Activated CD8-positive, alpha-beta memory T cell treated with anti-CD3 and anti-CD28 coated beads for 4 hours (primary cell): ENCODE measurements at places on chromosomes 6 and 20.

GRCh38 chr20:19628570-19629134, 129.4 kb upstream of the RIN2 start:
- no peak for DNase-seq

DNA sequence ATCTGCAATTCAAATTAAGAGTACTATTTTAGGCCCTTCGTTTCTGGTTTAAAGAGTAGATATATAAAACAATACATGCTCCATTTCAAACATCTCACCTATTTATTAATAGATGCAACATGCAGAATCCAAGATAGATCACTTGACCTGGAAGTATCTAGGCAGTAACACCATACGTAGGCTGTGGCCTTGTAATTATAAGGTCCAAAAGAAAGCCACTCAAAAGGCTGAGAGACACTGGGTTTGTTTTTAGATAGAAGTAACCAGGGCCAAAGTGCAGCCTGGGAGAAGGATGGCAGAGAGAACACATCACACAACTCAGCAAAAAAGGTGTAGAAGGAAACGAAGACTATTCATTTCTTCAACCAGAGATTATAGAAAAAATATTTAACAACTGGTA, 8.4 kb upstream of the GFOD1 start:
- no peak for DNase-seq

- no peak for DNase-seq
Measured at GRCh38 chr6:110201151-110201884, 21.1 kb downstream of the CDC40 start.

DNA sequence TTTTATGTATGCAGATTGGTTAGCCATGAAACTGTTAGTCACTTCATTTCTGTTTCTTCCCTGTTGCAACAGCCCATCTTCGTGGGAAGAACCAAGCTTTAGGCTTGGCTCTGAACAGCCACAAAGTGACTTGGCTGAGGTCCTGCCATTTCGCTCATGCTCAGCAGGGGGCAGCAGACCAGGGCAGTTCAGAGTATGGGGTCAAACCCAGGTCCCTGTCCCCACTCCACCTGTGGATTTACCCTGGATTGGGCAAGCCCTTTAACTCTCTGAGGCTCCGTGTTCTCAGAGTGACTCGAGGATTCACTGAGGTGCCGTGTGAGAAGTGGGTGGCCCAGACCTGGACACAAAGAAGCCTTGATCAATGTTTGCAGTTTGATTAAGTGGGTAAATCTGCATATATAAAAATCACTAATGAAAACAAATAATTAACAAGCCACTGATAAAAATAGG, 19.8 kb upstream of the MAP1LC3A start:
- DNase-seq = no peak

DNA sequence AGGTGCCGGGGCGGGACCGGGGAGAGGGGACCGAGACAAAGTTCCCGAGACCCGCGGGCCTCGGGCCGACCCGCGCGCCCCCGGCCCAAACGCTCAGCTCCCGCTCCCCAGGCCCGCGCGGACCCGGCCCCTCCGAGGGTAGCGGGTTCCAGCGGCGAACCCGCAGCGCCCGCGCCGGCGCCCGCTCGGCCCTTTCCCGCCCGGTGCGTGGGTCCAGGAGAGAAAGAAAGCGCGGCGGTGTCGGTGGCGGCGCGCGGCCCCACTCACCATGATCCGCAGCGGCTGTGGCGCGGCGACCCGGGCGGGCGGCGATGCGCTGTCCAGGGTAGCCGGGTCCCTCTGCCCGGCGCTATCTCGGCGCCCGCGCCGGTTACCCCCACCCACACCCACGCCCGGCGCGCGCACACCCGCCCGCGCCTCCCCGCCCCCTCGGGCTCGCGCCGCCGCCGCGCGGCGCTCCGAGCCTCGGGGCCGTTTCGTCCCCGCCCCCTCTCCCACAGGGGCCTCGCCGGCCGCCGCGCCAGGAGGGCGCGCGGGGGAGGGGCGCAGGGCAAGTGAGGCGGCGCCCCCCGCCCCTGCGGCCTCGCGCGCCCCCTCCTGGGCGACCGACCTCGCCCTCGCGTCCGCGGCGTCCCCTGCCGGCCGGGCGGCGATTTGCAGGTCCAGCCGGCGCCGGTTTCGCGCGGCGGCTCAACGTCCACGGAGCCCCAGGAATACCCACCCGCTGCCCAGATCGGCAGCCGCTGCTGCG, at the start of gene ELOVL2:
Gene ELOVL2, minus strand, starts transcription at position 345 of the 751 bp plus-strand sequence. Its CDS starts 75 bp downstream, at position 270.
- no peak for DNase-seq

DNA sequence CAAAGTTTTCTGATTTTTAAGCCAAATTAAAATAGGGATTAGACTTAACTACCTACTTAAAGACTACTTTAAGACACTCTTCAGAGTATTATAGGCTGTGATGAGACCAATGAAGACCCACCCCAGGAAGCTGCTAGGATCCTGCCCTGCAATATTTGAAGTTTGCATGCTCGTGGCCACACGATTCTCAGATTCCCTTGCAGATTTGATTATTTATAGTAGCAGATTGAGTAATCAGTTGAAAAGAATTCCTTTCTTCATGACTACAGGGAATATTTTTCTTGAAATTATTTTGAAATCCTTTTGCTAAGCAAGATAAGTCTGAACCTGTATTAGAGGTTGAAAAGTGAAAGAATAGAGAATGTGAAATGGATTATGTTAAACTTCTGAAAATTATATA, 122.3 kb downstream of the B3GAT2 start:
- no peak for DNase-seq

GRCh38 chr6:144745439-144745838, 460.3 kb downstream of the UTRN start:
- DNase-seq = no peak

- no peak for DNase-seq
Measured at GRCh38 chr6:157326979-157327378, 3.7 kb upstream of the TMEM242 start.

DNA sequence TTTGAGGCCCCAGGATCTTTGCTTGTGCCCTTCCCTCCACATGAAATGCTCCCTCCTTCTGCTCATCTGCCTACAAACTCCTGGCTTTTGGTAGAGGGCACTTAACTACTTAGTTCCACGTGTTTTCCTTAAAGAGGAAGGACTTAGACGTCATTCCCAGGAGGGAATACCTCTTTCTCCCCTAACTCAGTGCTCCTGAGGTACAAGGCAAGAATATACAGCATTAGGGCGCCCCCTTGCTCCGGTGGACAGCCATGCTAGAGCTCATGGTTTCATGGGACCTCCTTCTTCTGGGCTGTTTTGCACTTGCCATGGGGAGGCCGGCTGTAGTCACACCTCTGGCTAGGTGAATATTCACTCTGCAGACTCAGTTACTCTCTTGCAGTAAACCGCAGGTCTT, 93.8 kb upstream of the LY86 start:
- no peak for DNase-seq

DNA sequence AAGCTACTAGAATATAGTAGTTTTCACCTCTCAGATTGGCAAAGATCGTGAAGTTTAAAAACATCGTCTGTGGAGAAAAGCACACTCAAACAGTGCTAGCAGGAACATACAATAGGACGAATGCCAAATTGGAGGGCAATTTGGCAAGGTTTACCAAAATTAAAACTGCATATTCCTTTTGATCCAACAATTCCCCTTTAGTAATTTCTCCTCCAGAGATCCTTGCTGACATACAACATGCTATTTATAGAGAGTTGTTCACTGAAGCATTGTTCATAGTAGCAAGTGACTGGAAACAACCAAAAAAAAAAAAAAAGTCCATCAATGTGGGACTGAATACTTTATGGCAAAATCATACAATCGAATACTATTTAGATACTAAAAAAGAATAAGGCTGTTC, 202.2 kb downstream of the ATXN1 start:
- no peak for DNase-seq
